Fibroblast of villous mesenchyme (primary cell): ENCODE measurements at places on chromosomes 3 and 15.

DNA sequence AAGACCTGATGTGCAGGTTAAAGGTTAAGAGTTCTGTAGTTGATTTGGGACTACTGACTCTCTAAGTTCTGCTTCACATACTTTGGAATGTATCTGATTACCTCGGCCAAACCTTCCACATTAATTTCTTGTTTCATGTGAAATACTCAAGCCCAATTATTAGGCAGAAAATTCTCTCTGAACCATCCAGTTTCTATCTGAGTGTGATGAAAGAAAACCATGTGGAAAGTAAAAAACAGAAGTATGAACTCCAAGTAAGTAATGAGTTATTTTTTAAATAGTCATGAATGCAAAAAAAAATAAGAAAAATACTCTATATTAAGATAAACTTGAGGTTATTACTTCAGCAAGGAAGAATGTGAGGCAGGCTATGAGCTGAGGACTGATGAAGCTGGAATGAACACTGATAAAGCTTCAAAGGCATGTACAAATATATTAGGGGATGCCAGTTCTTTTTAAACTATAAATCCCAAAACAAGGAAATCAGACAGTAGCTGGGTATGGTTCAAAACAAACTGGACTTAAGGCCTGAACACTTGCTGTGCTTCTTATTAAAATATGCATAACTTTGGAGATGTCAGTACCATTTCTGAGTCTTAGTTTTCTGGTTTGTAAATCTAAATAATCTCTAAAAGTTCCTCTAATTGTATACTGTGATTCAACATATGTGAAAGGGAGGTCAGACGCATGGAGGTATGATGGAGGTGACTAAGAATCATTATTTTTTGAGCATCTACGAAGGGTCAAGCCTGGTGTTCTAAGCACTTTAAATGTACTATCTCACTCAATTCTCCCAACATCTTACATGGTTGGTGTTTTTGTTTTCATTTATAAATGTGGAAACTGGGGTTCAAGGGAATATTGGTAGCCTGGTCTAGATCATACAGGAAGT is 59.6 kb downstream of the COL6A6 start:
- peak; percentile 26 for DNase-seq

- peak; percentile 67 for DNase-seq
Measured at GRCh38 chr15:45873781-45874180, 239.0 kb downstream of the SQOR start.

GRCh38 chr3:52310861-52311575 is 5.1 kb upstream of the DNAH1 start:
- no peak for DNase-seq

GRCh38 chr3:184471439-184471838 is 90.1 kb upstream of the EPHB3 start:
- no peak for DNase-seq

DNA sequence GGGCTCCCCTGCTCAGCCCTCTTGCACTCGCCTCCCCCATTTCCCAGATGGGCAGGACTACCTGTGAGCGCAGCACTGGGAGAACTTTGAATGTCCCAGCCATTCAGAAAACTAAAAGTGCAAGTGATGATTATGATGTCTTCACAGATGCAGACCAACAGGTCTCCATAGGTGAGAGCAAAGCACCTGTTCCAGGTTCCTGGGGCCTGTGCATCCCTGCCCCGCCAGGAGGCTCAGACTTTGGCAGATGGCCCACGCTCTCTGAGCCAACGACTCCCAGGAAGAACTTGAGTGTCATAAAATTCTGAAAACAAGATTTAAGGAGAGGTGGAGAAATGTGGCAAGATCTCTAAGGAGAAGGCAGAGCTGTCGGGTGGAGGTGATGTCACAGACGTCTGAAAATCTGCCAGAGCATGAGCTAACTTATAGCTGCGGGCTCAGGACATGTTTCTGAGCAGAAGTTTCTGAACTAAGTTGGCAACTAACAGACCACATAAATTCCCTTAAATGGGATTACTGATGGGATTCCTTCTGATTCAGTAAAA is 110.8 kb upstream of the IGF1R start:
- DNase-seq = no peak

GRCh38 chr3:186964071-186964470 is 33.7 kb downstream of the ST6GAL1 start:
- no peak for DNase-seq

DNA sequence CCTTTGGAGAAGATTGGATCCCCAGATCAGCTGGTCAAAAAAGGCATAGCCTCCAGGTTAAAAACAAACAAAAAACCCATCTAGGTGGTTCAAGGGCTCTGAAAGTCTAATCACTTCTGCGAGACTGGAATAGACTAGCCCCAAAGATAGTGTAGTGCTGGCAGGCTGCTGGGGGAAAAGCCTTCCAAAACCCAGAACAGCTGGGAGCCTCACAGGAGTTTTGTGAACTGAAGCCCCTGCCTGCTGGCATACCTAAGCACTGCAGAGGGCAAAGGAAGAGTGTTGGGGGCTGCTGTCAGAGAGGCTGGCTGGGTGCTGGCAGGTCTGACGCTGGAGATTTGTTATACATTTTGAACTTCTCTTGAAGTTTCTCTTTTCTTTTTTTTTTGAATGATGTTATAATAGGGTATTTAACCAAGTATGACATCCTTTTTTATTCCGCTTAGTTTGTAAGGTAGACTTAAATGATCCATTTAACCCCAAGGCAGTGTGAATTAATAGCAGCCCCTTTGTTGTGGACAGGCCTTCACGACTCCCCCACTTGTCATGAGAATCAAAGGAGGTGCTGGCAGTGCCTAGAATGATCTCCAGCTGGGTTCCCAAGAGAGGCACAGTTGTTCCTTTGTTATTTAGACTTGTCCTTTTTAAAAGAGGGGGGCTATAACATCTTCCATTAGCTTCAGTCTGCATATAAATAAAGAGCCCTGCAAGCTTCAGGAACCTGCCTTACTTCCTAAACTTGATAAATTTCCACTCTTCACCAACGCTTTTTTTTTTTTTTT is 53.9 kb downstream of the CRTC3 start:
- DNase-seq = no peak

GRCh38 chr3:151443583-151443982 is 17.3 kb downstream of the IGSF10 start:
- no peak for DNase-seq

DNA sequence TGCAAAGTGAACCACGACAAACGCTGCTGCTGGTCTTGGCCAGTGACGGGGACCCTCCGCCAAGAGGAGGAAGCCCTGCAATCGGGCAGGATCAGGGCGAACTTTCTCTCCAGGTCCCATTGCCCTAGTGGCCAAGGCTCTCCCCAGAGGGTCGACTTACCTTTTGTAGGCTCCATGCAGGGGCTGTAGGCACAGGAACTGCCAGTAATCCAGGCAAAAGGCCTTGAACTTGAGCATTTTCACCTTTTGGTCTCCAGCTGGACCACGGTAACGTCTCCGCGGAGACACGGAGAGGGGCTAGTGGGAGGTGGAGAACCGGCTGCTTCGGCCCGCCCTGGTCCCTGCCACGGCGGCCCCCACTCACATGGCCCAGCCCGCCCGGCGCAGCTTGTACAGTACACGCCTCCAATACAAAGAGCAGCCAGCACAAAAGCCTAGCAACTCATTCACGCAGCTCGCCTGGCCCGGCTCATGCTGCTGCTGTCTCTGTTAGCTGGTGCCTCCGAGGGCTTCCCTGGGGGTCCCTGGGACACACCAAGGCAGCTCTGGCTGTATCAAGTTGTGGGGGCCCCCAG is 31.0 kb downstream of the IQSEC1 start:
- no peak for DNase-seq

- DNase-seq = no peak
Measured at GRCh38 chr3:149801639-149802038, 9.3 kb upstream of the ANKUB1 start.

- DNase-seq = peak; percentile 14
Measured at GRCh38 chr15:40595773-40596172, 1.7 kb downstream of the KNL1 start.

DNA sequence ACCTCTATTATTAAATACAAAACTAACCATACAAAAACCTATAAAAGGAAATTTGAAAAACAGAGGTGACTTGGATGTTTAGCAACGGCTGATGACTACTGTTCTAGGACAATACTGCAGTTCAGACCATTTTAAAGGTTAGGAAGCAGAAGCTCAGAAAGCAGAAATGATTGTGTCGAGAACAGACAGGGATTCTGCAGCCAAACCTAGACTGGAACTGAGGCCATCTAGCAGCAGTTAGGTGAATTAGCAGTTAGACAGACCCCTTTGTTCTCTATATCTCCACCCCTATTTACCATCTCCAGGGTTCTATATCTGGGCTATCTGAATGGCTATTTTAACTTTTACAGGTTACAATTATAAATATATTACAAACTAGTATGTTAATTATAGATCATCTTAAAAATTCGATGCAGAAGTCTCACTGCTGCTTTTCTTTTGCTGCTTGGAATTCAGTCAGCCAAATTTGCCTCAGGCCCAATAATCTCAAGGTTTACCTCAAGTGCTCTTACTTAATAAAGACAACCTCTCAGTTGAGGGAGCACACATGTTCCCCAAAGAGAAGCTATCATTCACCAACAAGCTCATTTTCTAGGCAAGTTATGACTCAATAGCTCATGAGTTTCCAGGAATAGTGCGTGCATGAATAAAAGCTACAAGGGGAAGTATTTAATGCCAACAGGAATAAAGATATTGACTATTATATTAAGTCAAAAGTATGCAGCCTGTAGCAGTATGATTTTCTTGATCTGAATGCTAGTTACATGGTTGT is 9.3 kb upstream of the IL1RAP start:
- no peak for DNase-seq

- DNase-seq = no peak
Measured at GRCh38 chr3:50494126-50494525, 9.3 kb downstream of the CACNA2D2 start.

- peak; percentile 80 for DNase-seq
Measured at GRCh38 chr3:185959609-185960521, 22.1 kb upstream of the TRA2B start.

DNA sequence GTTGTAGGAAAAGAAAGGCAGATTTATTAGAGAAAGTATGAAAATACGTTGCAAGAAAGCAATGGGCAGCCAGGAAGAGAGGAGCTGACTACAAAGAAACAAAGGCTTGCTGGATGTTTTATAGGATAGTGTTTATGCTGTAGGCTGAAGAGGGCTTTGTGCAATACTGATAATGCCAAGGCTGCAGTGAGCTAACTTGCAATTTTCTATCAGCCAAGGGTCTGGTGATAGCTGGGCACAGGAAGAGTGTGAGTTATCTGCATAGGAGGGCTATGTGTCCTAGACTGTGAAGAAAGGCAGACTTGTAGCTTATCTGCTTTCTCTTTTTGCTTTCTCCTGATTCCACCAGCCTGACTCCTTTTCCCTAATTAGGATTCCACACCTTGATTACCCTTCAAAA is 51.3 kb upstream of the OSBPL11 start:
- no peak for DNase-seq

DNA sequence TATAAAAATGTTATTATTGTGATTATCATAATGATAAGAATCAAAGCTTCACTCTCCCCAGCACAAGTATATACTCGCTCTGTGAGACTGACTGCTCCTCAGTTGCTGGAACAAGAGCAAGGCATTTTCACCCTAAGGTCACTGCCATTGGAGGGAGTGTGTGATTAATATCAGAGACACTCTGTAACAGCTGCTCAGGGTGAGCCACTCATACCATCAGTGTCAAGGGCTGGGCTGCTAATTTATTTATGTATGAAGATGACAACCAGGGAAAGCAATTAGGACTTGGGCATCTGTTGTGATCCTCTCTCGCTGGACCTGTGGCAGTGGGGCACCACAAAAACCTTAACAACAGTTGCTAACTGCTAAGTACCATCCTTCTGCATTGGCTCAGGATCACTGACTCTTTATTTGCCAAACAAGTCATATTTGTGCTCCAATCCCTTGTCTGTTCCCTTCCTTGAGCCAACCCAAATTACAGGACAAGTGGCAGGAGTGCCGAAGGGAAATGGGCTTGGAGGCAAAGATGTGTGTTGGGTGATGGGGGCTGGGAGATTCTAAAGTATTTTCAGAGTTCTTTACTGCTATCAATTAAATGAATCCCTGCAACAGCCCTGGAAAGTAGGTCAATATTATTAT is 297.5 kb upstream of the STT3B start:
- no peak for DNase-seq

GRCh38 chr3:69370156-69370883 is 15.6 kb downstream of the FRMD4B start:
- DNase-seq = no peak

- no peak for DNase-seq
Measured at GRCh38 chr3:57764794-57765193, 8.7 kb downstream of the SLMAP start.

GRCh38 chr15:80849308-80849707 is 70.1 kb downstream of the CEMIP start:
- peak; percentile 70 for DNase-seq

- DNase-seq = no peak
Measured at GRCh38 chr3:45056608-45057301, 30.7 kb downstream of the CLEC3B start.

GRCh38 chr15:95923792-95924191 is 406.7 kb upstream of the NR2F2 start:
- peak; percentile 41 for DNase-seq

DNA sequence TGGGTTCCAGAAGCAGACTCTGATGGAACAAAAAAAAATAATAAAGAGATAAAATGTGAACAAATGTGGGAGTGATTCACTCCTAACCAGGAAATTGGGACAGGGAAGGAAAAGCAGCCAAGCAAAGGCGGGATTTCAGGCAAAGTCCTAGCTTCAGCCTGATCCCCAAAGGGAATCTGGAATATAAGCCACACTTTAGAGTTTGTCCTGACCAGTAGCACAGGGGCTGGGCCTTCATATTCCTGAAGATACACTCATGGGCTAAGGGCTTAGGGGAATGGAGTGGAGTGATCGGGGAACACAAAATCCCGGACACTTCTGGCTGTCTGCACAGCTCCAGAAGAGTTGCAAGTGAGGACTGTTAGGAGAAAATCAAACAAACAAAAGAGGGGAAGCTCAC is 135.0 kb upstream of the COL8A1 start:
- DNase-seq = peak; percentile 42

DNA sequence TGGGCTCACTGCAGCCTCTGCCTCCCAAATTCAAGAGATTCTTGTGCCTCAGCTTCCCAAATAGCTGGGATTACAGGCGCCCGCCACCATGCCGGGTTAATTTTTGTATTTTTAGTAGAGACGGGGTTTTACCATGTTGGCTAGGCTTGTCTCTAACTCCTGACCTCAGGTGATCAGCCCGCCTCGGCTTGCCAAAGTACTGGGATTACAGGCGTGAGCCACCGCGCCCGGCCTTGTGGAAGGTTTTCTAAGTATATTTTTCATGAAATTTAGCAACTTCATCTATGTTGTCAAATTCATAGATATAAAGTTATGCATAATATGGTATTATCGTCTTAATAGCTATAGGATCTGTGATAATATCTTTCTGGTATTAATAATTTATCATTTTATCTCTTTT is 275.6 kb upstream of the GRM7 start:
- DNase-seq = no peak

- peak; percentile 16 for DNase-seq
Measured at GRCh38 chr15:88243895-88244787, 12.4 kb downstream of the NTRK3 start.

- DNase-seq = no peak
Measured at GRCh38 chr3:171516765-171517164, 56.6 kb upstream of the TNIK start.

- peak; percentile 50 for DNase-seq
Measured at GRCh38 chr3:187400756-187401155, 32.6 kb downstream of the RTP4 start.

- DNase-seq = no peak
Measured at GRCh38 chr15:59194639-59195325, 11.9 kb upstream of the LDHAL6B start.

- no peak for DNase-seq
Measured at GRCh38 chr3:126026761-126027160, 57.2 kb downstream of the SLC41A3 start.
